ENCODE measurements at places on chromosomes 3 and 15.

GRCh38 chr3:49359623-49360022, 1.5 kb upstream of the GPX1 start:
- no peak for DNase-seq

DNA sequence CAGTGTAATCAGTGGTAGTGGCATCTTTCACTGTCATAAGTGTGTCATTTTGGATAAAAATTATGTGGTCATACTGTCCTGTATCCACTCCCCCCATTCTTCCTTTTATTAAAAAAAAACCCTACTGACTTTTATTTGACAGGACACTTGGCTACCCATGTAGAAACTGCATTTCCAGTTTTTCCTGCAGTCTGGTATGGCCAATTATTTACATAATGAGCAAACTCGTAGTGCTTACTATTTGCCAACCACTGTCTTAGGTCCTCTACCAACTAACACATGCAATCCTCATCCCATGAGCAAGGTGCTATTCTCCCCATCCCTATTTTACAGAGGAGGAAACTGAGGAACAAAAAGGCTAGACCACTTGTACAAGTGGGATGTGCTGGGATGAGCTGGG, 129.1 kb downstream of the MECOM start:
- no peak for DNase-seq

- no peak for DNase-seq
These were observed 11.4 kb upstream of the CYP11A1 start for GRCh38 chr15:74378848-74379247.

- no peak for DNase-seq
These were observed 84.9 kb downstream of the THBS1 start for GRCh38 chr15:39665629-39666250.

GRCh38 chr3:72034986-72035385, 250.0 kb upstream of the PROK2 start:
- no peak for DNase-seq

DNA sequence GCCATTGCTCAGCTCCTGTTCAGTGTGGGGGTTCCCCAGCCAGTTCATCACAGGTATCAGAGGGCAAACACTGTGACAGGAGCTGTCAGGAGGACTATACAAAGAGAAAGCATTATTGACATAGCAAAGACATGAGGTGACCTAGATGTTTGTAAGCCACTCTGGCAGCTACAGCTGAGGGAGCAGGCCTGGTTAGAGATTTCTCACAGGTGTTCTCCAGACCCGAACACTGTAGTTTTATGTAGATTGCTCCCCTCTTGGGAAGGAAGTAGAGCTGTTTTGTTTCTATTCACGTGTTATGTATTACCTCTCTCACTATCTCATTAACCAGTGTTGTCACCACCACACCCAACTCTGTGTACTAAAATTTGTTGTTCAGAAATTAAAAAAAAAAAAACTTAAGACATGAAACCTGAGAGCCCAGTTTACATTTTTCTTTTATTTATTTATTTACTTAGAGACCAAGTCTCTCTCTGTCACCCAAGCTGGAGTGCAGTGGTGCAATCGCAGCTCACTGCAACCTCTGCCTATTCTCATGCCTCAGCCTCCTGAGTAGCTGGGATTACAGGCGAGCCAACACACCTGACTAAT, 123.7 kb downstream of the RBPMS2 start:
- DNase-seq: no peak

- DNase-seq: no peak
These were observed 5.3 kb downstream of the CCDC80 start for GRCh38 chr3:112635674-112636073.

DNA sequence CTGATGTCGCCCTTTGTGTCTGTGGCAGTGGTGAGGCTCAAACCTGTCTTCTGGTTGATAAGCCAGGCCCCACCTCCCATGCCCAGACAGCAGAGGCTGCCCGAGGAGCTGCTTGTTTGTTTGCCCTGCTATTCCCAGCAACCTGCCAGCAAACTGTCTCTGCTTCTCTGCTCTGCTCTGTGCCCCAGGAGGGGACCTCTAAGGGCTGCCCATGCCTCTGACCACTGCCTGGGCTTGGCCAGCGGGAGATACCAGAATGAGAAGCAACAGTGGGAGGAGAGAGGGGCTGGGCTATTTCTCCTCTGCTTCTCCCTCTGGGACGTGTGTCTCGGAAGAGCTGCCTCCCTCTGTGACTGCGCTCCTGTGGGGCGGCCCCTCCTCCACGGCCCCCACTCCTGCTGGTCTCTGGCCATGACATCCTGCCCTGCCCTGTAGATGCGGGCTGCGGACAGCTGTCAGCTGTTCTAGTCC, 213.1 kb downstream of the RPLP1 start:
- peak; percentile 42 for DNase-seq

DNA sequence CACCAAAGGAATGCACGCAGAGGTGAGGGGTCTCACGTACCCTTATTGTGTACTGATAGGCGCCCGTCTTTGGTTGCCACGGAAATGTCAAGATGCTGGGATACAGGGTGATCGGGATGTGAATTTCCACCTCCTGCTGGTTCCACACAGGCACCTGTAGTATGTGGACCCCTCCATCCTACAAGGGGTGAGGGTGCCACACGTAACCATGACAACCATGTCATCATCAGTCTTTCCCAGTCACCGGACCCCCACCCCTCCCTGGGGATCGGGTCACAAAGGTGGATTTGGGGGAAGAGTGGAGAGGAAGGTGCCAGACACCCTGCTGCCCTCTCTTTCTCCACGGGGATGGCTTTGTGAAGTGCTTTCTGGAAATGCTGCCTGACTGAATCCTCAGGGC, 44.7 kb downstream of the NUP210 start:
- no peak for DNase-seq

- DNase-seq: no peak
These were observed 30.7 kb downstream of the MBNL1 start for GRCh38 chr3:152299249-152299976.

DNA sequence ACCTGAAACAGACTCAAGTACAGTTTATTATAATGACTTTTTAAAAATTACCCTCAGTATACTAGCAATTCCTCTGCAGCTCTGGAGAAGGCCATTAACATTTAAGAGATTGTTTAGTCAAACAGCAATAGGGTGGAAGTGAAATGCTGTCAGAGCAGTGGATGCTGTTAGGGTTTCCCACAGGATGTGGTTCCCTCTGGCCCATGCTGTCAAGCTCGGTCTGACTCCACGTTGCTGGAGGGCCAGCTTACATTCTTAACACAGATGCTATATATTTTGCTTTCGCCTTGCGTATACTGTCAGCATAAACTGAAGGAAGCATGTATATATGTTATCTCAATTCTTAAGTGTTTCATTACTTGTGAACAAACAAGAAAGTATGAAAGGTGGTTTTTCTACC, 231.1 kb upstream of the COL8A1 start:
- no peak for DNase-seq

DNA sequence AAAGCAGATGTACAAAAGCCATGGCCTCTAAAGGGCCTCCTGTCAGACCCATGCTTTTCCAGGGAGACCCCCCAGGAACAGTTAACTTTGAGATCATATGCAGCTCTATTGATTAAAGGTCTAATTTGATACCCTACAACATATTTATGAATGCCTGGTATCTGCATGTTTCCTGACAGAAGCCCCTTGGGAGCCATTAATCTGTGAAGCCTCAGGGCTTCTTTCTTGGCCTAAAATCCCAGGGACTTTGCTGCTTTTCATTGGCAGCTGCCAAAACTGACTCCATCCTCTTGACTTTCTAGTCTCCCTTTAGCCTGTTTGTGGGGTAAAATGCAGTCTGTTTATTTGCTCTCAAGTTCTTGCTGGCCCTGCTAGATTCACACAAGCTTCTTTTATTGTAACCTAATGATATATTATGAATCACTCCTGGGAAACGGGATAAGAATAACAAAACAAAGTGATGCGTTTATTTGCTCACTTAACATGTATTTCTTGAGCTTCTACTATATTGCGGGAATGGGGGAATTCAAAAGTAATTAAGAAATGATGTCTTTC, 257.0 kb downstream of the LSAMP start:
- no peak for DNase-seq

GRCh38 chr15:52013151-52013791, 5.7 kb upstream of the MAPK6 start:
- DNase-seq: no peak

DNA sequence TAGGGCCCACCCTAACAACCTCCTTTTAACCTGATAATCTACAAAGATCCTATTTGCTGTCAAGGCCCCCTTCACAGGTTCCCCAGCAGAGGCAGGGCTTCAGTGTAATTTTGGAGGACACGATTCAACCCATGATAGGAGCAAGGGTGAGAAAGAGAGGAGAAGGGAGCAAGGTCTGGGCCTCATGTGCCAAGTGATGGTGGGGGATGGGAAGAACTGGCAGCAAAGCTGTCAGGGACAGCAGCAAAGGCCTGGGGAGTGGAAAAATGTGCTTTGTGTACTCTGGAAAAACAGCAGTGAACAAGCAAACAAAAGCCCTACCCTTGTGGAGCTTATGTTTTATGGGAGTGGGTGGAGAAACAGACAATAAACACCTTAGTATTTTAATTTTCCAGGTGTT, 2.7 kb upstream of the GALNT15 start:
- DNase-seq: no peak

DNA sequence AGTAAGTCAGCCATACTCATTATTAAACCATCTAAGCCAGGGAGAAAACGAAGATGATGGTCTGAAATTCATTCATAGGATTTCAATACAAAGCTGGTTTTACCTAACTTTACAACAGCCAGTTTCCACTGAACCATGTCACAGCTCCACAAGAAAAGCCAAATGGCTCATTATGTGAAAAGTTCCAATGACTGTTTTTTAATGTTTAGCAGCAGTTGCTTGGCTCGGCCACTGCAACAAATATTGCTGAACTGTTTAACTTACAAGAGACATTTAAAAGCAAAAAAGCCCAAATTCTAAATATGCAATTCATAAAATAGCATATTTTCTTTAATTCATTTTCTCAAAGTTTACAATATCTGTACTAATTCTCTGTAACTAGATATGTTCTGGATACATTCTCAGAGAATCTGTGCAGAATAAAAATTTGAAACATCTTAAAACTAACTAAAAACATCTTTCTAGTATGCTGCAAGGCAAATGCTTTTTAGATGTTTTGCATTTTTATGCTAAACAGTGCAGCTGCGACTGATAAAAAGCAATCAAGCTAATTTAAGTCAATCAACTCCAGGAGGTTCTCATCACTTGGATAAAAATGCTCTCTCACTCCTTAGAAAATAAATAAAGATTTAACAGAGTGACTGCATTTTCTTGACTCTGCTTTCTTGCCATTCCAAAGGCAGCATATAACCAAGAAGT, 356.5 kb downstream of the ERC2 start:
- DNase-seq: no peak

DNA sequence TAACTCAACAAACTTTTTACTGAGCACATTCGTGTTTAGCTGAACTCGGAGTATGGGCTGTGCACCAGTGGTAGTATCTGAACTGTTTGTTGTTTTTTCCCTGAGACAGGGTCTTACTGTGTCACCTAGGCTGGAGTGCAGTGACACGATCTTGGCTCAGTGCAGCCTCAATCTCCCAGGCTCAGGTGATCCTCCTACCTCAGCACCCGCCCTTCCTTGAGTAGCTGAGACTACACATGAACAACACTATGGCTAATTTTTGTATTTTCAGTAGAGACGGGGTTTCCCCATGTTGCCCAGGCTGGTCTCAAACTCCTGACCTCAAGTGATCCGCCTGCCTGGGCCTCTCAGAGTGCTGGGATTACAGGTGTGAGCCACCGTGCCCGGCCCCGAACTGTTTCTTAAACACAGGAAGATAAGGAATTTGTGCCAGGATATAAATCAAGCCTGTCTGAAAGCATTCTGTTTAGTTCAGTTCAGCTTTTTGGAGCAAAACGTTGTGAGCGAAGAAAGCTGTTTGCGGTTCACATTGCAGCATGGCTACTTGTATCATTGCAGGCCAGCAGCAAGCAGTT, 40.4 kb upstream of the SKOR1 start:
- no peak for DNase-seq

DNA sequence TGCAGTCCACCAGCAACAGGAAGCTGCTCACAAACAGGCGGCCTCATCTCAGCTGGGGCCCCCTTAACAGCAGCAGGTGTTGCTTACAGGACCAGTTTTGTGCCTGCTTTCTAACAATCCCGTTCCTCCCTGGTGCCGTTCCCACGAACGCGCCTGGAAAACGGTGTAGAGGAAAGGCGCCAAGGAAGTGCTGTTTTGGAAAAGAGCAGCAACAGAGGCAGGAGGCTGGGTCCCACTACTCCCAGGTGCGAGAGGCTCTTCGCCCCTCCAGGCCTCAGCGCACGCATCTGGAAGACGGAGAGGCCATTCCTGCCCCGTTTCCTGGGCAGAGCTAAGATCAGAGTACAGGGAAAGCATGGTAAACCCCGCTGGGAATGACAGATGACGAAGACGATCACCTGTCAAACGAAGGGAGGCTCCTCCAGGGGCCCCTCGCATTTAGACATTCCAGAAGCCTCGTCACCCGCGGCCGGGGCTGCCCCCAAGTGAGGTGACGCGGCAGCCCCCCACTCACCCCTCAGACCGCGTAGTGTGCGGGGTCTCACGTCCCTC, 603 bp downstream of the SCAPER start:
- peak; percentile 76 for DNase-seq

DNA sequence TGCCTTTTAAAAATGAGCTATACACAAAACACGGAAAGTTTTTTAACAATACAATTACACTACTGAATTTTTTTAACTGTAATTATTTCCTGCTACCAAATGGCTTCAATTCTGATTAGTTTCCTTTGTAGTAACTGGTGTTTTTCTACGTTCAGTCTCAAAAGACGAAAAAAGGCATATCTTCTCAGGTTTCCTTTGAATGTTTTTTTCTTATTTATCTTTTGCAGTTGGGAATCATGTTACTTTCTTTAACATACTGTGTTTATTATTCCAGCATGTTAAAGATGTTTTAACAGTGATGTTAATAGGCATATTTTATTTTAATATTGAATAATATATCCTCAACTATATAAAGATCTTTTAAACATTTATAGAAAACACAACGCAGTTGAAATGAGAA, 1055.5 kb downstream of the ROBO1 start:
- no peak for DNase-seq
